ENCODE measurements at places on chromosomes 16 and 17.
A peak's percentile ranks its signal among the peaks of the same experiment; 100 is the strongest.

- DNase-seq: peak; percentile 15
These were observed 43.3 kb downstream of the WWOX start for GRCh38 chr16:78142788-78143187.

- DNase-seq: no peak
These were observed 17.9 kb downstream of the CCDC102A start for GRCh38 chr16:57518520-57518919.

GRCh38 chr17:69588827-69589239 lies 174.3 kb downstream of the MAP2K6 start:
- no peak for DNase-seq

GRCh38 chr17:49226771-49227435 lies 3.7 kb downstream of the PHOSPHO1 start:
- no peak for DNase-seq

DNA sequence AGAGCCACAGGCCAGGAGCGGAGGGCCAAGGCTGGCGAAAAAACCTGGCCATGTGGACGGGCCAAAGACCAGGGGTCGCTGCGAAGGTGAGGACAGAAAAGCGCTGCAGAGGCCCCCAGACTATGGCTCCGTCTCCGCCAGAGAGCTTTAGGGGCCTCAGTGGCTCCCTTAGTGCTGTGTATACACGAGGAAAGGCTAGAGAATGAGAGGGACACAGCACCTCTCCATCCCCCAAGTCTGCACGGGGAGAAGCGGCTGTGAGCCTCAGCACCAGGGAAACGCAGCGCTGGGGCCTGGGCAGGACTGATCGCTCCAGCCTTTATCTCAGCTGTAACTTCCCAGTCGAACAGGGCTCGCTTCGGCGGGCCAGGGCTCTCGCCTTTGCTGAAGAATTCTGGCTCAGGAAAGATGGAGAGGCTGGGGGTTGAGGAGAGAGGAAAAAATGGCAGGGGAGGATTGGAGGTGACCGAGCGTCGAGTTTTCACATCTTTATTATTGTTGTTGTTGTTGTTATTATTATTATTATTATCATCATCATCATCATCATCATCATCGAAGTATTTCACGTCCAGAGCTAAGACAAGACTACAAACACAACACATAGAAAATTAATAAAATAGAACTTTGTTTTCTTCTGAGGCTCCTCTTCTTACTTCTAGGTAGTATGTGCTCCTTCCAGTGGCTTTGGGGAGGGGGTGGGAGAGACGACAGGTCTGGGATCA lies 1.9 kb upstream of the HOXB5 start:
- no peak for DNase-seq

DNA sequence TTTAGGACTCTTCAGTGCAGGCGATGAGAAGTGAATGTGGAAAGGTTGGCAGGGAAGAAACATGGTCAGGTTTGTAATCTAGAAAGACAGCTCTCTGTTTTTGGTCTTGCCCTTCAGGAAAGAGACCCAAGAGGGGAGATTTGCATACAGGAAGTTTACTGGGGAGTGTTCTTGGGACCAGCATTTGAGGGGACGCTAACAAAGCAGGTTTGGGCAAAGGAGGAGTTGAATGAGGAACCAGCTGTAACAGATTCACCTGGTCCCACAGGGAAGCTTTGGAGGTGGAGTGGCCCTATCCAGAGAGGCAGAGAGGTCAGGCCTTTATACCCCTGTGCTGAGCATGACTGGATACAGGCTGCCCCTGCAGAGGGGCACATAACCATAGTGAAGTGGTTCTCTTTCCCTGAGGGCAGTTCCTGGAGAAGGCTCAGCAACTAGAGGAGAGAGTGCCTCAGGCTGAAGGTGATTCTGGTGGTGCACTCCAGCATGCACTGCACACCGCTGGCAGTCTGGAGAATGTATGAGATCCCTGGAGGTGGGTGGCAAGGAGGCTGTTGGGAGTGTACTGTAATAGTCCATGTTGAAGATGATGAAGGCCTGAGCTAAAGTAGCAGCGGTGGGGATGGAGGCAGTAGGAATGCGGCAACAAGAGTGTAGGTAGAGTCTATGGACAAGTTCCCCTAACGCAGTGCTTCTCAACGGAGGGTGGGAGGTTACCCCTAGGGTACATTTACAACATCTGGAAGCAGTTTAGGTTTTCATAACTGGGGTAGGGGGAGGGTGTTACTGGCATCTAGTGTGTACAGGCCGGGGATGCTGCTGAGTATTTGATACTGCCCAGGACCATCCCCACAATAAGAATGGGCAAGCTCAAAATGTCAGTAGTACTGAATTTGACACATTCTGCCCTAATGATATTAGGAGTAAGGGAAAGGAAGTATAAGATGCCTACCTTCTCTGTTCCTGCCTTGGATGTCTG lies 37.2 kb downstream of the MAP2K6 start:
- no peak for DNase-seq

- no peak for DNase-seq
These were observed 31.1 kb downstream of the ST3GAL2 start for GRCh38 chr16:70407811-70408274.

- no peak for DNase-seq
These were observed 23.9 kb upstream of the DLX3 start for GRCh38 chr17:50018909-50019308.

DNA sequence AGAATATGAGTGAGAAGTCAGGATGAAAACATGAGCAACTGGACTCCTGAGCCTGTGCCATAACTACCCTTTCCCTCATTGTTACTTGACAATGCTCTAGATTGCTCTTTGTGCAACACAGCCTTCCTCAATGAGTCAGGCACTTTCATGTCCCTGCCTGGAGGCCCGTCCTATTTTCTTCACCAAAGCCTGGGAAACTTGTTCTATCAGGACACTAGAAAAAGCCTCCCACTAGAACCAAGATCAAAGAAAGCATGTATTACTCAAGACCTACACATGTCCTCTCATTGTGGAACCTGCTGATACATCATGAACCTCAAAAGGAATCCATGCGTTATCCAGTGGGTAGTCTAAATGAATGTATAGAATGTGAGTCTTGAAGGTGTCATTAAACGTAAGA lies 624.5 kb downstream of the TOX3 start:
- DNase-seq: no peak

GRCh38 chr16:72266836-72267235 lies 94.9 kb upstream of the PMFBP1 start:
- DNase-seq: no peak

GRCh38 chr16:29318037-29318436 lies 88.5 kb downstream of the NPIPB11 start:
- no peak for DNase-seq

GRCh38 chr16:71426069-71426879 lies 15.6 kb downstream of the TLE7 start:
- peak; percentile 75 for DNase-seq

DNA sequence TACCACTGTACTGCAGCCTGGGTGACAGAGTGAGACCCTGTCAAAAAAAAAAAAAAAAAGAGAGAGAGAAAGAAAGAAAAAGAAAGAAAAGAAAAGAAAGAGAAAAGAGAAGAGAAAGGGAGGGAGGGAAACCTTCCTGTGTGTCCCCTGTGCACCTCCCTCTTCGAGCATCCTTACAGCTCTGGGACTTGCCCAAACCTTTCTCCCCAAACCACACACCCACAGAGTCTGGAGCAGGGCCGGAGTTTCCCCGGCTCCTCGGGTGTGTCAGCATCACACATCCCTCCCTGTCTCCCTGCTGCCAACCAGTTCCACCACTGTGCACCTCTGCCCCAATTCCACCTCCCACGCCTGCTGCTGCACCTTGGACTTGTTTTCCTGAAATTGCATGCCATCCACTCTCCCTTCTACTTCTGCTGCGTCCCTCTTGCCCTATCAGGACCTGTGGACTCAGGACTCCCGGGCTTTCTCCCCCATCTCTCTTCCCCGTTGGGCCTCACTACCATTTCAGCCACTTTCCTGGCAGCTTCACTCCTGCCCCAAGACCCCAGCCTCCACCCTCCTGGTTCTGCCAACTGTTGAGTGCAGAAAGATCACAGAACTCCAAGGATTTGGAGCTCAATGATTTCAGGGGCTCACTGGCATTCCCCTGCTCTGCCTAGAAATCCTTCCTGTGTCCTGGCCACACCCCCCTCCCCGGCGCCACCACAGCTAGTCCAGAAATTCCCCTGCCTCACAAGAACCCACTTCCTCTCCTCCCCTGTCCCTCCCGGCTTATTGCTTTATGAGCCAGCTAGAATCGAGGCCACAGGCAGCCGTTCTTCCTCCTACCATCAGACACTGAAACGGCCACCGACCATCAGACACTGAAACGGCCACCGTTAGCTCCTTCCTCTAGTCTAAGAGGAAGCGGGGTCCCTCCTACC lies 3.7 kb upstream of the CDK3 start:
- DNase-seq: peak; percentile 61

DNA sequence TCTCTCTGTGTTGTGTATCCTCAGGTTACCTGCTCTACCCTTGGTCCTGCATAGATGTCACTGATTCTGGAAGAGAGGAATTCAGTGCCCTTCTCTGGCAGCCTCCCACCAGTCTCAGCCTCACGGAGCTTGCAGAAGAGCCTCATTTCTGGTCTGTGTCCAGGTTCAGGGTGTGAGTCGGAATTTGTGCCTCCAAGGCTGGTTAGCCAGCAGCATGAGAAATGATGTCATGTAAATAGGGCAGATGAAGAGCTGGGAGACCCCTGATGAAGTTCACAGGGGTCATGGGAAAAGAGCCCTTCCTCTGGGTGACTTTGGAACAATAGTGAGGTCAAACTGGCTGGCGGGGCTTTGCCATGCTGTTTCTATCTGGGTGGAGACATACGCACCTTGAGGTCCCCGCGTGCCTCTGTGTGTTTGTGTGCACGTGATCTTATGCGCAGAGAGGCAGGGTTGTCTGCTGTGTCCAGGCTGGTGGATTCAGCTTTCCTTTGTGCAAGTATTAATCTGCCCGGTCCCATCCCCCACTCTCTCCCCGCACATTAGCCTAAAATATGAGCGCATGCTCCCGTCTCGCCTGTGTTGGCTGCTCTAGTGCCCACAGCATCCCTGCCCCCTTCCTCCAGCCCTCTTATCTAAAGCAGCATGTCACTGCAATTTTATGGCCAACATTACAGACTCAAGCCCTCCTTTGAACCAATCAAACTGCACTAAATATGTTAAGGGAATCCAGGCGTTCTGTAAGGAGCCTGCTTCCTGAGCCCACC lies 256.3 kb upstream of the ZFHX3 start:
- peak; percentile 23 for DNase-seq

DNA sequence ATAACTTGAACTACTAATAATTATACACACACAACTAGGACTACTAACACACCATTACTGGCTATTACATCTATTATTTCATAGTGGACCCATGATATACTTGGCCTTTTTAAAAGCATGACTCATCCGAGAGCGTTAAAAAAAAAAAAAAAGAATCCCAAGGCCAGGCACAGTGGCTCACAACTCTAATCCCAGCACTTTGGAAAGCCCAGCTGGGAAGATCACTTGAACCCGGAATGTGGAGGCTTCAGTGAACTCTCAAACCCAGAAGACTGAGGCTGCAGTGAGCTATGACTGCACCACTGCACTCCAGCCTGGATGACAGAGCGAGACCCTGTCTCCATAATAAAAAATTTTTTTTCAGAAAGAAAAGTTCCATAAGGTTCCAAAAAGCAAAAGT lies 3.1 kb downstream of the GLG1 start:
- no peak for DNase-seq

GRCh38 chr17:29143894-29144293 lies 36.3 kb downstream of the MYO18A start:
- no peak for DNase-seq

DNA sequence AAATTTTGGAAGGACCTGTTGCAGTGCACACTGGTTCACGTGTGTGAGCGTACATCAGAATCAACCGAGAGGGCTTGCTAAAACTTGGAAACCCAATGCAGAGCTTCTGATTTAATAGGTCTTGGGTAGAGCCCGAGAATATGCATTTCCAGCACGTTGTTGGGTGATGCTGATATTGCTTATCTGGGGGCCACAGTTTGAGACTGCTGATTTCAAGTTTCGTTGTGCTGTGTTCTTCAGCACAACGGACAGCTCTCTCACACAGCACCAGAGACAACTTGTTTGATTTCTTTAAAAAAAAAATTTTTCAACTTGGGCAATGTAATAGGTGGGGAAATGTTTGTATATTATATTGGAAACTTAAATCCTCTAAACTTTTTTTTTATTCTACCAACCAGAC lies 9.4 kb downstream of the OR4D2 start:
- no peak for DNase-seq

DNA sequence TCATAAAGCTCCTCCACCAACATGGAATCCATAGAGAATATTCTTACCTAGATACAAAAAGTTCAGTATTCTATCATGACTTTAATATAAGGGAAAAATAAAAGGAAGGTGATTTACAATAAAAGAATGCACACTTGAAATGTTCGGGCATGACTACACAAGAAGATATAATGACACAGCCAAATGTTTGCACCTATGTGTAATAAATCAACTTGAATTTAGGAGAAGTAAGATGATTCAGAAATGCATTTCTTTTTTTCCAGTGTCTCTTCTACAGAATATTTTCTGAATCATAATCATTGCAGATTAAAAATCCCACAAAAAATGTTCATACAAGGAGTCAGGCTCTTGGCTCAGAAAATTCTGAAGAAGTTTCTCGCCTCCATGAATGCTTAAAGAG lies 404.0 kb upstream of the HSBP1 start:
- DNase-seq: peak; percentile 93

DNA sequence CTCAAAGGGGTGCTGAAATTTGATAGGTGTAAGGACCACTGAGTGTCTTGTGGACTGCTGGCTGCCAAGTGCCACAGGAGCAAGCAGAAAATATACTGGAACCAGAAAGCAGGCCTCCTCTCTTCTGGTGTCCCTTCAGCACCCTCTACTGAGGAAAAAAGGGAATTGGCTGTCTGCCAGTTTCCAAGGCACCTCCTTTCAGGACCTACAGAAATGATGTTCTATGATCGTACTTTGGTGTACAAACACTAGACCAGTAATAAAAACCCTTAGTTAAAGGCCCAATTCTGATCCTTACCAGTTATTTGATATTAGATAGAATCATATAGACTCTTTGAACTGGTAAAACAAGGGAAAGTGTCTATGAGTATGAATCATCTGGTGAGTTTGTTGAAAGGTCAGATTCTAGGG lies 35.8 kb upstream of the BCAS3 start:
- peak; percentile 81 for DNase-seq

DNA sequence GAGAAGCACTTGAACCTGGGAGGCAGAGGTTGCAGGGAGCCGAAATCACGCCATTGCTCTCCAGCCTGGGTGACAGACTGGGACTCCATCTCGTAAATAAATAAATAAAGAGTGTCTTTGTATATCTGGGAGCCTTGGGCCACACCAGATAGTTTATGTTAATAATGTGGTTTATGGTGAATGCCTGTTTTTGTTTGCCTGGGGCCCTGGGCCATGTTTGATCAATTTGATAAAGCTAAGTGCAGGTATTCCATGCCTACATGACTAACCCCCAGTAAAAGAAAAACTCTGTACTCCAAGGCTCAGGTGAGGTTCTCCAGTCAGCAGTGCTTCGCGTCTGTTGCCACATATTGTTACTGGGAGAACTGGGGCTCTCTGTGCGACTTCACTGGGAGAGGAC lies 15.1 kb downstream of the SCIMP start:
- DNase-seq: no peak

- no peak for DNase-seq
These were observed 609.4 kb upstream of the SOX9 start for GRCh38 chr17:71511266-71511995.

Data from fibroblast of upper back skin (primary cell).